ENCODE measurements at places on chromosomes 5 and 9.

DNA sequence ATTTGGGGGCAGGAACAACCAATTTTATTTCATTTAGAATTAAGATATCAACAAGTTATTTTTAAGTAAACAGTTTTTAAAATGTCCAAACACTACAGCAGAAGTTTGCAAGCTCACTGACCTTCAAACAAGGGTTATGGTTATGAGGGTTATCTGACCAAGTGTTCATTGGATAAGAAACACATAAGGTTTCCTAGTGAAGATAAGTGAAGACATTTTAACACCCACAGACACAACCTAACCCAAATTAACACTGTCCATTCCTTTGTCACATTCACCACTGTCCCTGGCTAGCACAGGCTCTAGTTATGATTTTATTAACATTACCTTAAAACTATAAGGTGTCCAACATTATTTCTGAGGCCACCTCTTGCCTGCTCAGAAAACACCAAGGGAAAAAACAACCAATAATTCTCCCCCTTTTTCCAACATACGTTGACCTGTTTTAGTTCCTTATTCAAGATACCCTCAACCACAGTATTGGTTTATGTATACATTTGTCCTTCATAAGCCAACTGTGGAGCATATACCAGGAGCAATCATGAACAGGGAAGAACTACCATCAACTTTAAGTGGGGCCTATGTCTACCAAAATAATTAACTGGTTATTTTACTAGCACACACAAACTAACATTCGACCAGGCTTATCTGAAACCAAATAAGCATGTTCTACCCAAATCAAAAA lies 4.0 kb downstream of the ETF1 start:
- no peak for DNase-seq

GRCh38 chr9:16023446-16023845 lies 470.6 kb downstream of the CCDC171 start:
- DNase-seq: no peak

GRCh38 chr9:114047717-114048116 lies 30.4 kb downstream of the AMBP start:
- DNase-seq: no peak

- DNase-seq: no peak
These were observed 200.7 kb downstream of the AOPEP start for GRCh38 chr9:94927048-94927761.

DNA sequence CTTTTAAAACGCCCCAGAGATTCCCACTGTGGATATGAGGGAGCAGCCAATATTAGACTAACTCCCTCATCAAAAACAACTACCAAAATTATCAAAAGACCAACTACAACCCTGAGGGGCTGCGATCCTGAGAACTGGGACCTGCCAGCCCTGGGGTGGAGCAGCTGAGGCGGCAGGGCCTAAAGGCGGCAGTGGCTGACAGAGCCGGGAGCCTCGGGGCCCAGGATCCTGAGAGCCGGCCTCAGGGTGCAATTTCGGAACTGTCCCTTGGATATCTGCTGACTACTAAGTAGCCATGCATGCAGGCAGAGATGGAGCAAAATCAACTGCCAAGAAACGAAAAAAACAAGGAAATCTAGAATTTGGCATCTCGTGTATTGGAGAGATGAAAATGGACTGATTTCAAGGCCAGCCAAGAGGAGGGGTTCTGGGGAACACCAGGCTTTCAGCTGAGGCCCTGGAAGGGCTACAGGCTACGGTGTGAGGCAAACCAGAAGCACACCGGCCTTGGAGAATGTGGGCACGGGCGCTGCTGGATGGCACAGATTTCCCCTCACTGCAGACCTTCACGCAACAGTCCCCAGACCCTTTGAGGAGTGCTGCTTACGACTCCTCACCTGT lies 63.6 kb upstream of the UBAC1 start:
- DNase-seq: no peak

DNA sequence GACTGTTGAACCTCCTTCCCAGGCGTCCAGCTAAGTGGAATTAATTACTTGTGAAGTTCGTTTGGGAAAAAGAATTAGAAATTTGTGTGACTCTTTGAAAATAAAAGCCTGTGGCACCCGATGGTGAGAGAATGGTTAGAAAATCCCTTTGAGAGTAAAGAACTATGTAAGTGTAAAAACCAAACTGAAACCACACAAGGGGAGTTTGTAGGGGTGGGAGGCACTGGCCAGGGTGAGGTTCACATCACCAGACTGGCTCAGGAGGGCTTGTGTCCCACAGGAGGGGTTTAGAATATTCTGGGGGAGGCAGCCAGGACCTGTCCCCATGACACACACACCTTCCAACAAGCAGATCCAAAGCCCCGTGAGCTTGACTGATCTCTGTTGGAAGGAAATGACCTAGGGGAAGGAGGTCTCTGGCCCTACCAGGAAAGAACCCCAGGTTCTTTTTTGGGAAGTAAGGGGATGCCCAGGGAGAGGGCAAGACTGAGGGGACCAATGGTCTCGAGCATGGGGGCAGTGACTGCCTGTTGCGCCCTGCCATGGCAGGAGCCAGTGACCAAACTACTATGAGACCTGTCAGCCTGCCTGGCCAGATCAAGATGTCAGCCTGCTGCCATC lies 4.3 kb downstream of the SPATA24 start:
- DNase-seq: no peak

- no peak for DNase-seq
These were observed 283.8 kb downstream of the PDE4D start for GRCh38 chr5:59609501-59610265.

DNA sequence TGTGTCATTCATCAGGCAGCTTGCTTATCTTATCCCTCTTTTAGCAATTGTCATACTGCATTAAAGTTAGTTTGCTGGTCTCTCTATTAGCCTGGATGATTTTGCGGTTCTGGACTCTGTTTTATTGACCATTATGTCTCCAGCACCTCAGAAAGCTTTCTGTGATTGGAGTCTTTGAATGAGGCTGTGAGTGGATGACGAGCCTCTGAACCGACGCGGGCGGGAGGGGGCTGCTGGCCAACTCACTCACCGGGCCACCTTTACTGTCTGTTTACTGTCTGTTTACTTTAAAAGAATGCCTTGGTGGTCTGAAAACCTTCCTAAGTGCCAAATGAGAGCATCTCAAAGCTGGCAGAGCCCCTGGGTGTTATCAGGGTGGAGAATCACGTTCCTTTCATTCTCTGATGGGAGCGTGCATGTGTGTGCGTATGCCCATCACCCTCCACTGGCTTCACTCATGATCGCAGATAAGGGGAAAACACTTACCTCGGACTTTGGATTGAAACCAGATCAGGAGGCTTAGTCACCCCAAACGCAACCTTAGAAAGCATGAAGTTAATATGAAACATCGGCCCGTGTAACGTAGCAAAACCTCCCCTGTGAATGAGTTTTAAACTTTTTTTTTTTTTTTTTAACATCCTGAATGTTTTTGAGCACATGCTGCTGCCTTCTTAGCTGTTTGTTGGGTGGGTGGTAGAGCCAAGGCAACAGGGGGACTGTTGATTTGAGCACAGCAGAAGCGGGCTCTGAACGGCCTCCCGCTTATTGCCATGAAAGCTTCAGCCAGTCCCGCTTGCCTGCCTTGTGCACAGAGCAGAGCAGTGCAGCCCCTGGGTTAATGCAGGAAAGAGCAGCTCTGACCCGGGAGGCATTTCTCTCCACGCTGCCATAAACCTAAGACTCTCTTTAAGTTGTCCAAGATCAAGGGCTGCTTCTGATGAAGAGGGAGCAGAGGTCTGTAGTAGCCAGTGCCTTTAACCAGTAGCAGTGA lies 173.6 kb downstream of the GADD45G start:
- no peak for DNase-seq

DNA sequence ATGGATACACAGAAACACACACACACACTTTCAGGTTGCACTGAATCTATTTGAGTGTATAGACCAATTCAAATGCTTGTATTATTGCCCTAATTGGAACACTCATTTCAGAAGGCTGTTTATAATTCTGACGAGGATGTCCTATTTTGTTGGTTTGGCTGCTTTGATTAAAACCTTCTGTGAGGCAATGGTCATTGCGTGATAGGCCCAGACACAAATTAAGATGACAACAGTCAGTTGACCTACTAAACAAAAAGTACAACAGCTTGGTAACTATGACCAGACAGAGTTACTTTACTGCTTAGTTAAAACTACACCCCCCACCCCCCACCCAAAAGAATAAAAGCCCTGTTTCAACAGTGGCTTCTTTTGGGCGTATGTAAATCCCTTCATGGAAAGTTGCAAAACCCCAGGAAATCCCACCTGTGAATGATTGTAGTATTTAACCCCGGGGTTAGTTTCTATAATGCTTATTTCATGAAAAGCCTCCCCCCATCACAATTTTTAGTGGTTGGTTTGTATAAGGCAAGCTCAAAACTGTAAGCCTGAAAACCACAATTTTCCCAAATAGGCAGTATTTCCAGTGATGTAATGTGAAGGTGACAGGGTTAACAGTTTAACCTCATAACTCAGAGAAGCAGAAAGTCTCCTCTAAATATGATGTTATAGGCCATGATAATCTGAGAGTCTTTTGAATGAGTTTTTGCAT lies 340.8 kb downstream of the FGF10 start:
- DNase-seq: no peak

DNA sequence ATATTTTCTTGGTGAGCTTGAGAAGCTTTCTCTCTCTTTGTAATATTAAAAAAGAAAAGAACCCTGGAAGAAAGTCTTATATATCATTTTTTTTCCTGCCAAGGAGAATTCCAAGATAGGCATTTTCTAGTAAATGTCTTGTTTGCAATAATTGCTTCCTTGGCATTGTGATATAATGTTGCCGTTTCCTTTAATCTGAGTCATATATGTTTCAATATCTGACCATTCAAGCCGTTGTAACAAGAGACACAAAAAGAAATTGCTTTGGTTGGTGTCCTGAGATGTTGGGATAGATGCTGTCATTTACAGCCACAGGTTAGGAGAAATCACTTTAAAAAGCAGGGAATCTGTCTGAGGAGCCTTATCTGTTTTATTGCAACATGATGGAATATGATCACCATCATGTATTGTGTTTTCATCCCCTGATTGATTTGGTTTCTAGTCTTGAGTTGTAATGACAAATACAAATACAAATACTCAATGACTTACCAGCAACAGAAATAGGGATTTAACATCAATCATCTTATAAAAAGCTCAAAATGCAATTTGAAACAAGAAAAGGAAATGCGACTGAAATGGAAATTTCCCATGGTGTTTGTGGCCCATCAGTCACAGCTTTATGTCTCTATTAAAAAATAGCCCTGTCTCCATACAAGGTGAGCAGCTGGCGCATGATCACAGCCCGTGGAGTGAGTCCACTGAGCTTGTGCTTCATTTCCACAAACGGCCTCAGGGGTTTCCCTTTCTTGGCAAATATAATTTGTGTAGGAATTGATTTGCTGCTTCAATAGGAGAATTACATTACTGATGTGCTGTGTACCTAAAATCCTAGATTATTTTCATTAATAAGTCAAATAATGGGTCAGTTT lies 250.1 kb upstream of the TRPC7 start:
- DNase-seq: no peak

DNA sequence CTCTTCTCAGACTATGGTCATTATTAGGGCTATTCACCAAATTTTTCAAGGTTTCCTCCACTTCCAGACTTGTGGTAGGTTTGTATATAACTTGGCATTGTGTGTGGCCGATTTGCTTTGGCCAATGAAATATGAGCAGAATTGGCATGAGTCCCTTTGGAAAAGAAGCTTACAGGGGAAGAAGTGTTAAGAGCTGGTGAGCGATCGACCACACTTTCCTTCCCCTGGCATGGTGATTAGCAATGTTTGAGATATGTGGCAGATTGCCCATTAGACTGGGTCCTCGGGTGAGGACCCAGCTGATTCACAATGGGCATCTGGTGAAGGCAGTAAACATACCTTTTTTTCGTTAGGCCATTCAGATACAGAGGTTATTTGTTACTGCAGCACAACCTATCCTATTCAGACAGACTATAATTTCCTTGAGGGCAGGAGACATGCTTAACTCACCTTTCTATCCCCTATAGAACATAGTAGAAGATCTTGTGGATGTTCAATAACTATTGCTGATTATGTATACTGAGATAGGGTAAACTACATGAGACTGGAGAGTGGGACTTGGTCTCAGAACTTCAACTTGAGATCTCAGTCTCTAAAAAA lies 62.8 kb upstream of the KLF9 start:
- DNase-seq: no peak

Measured in esophagus squamous epithelium (tissue), 5 donors.